CD8-positive, alpha-beta memory T cell (primary cell): ENCODE measurements at places on chromosomes 11 and 22. TPM values are rescaled to one million over a fixed set of nuclear protein-coding genes. Genes with fewer than 3 reads are reported as not detected.

GRCh38 chr22:22953791-22954190 lies 66.2 kb downstream of the IGLL5 start:
- no peak for DNase-seq

- no peak for DNase-seq
These were observed 1.5 kb downstream of the HIPK3 start for GRCh38 chr11:33258631-33259205.

DNA sequence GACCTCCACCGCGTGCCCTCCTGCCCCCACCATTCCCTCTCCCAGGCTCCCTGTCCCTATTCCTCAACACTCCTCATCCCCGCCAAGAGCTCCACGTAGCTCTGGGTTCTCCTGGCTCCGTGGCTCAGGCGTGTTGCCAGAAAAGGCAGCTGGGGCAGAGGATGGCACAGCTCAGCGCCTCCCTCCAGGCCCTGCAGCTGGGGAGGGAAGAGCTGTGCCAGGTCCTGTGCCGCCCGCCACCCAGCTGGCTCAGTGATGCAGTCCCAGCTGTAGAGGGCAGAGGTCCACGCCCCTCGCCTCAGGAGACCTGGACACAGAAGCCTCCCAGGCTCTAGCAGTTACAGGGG lies 4.2 kb downstream of the ARHGAP1 start:
- DNase-seq, result no peak

- DNase-seq, result no peak
These were observed 25.8 kb downstream of the USP35 start for GRCh38 chr11:78214331-78215194.

DNA sequence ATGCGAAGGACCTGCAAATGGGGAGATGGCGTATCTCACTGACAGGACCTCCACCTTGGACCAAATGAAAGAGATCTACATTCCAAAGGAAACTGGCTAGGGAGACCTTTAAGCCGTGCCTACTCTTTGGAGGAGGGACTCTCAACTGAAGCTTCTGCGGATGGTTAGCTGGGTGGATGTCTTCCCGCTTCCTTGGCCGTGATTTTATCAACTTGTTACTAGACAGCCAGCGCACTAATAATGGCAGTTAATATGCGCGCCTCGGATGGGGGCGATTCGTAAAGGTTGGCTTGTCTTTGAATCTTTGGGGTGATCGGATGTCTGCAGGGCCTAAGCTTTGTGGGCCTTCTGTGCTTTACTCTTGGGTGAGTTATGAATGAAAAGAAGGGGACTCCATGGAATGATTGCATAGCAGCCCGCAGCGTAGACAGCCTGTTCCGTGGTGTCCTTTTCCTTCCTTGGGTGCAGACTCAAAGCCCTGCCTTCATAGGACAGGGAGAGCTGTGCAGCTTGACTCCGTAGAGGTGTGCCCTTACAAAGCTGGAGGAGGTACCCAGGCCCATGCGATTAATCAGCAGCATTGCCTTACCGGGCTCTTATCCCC lies 1.5 kb downstream of the ZNRF3 start:
- no peak for DNase-seq

DNA sequence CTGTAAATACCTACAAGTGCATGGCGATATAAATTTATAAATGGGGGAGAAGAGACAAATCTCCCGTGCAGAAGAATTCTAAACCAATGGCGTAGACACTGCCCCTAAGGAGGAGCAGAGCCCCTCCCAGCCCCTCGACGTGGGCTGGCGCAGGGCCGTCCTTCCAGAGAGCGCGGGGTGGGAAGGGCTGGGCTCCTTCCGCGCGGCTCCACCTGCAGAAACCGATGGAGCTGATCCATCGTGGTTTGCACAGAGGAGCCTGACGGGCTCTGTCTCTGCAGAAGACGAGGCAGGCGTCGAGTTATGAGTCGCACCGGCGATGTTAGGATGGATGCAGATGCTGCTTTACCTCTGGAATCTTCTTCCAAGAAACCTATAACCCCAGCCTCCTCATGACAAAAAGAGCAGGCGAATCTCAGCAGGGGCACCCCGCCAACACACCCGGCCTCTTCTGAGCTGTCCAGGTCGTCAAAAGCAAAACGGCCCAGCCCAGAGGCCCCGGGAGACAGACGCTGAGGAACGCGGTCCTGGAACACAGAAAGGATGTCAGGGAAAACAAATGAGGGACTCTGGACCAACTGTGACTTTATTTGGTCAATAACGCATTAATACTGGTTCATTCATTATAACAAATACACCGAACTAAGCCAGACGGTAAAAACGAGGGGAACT lies 11.0 kb upstream of the B4GALNT4 start:
- no peak for DNase-seq

DNA sequence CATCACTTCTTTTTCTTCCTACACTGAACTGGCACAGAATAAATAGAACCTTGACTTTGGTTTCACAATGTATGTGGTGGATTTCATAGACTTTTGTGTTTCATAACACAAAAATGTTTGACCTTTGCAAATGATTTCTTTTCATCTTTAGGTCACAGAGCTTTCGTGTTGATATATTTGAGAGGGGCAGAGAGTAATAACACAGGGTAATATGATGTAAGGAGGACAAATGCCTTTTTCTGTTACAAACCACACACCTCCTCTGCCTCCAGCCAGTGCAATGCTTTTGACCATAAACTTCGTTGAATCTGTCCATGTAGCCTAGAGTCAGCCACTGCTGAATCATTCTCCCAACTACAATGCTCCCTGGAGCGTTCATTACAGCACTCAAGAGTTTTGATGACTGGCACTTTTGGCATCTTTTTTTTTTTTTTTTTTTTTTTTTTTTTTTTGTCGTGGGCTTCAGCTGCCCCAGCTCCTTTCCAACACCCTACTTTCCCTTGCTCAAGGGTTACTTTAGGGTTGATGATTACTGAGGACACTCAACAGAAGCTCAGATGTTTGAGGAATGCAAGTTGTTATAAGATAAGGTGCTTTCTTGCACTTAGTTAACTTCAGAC lies 11.4 kb upstream of the CAT start:
- no peak for DNase-seq

DNA sequence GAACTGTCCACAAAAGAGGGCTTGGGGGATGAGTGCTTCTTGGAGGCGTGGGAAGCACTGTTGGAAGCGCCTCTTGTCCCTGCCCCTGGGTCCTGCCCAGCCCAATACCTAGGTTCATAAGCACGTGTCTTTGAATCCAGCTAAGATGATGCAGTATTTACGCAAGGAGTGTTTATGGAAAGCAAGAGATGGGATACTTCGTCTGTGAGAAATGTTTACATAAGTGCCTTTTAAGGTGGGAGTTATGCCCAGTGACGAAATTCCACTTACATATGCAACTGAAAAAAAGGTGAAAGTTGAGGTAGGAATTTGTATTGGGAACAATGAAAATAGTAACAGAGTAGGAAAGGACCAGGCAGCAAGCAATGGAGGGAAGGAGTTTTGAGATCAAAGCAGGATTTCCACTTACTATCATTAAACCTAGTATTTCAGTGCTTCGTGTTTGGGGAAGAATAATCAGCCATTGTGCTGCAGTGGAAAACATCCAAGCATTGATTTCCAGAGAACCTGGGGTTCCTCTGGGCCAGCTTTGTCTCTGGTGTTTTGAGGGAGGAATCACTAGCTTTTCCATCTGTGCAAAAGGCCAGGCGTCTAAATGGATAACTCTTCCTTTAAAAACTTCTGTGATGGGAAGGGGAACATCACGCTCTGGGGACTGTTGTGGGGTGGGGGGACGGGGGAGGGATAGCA lies 115.3 kb upstream of the TTC12 start:
- DNase-seq, result no peak

GRCh38 chr11:92141159-92141558 lies 83.5 kb upstream of the FAT3 start:
- DNase-seq, result no peak

- DNase-seq, result no peak
These were observed 38.4 kb upstream of the PRSS23 start for GRCh38 chr11:86761978-86762377.

- DNase-seq, result no peak
These were observed 2.6 kb upstream of the PATZ1 start for GRCh38 chr22:31348766-31349165.

- DNase-seq, result no peak
These were observed 37.2 kb downstream of the FAR1 start for GRCh38 chr11:13705710-13706109.

- no peak for DNase-seq
These were observed 33.2 kb downstream of the OTOG start for GRCh38 chr11:17580271-17580670.

- no peak for DNase-seq
These were observed at the start of gene FJX1 for GRCh38 chr11:35617687-35618496. Gene FJX1 (plus strand): TSS chr11:35618460. CDS start chr11:35618637, 177 bp downstream.

VWCE gene
- polyA plus RNA-seq, result not detected

OR51B4 gene
- not detected for polyA plus RNA-seq

KCNQ1 gene
- polyA plus RNA-seq, result 5.7 TPM

ADSL gene
- 90.0 TPM for polyA plus RNA-seq

F2 gene
- polyA plus RNA-seq, result not detected

TYR gene
- polyA plus RNA-seq, result not detected

LARGE1 gene
- polyA plus RNA-seq, result 0.07 TPM

CYP2R1 gene
- polyA plus RNA-seq, result 16.5 TPM

TP53I11 gene
- 32.1 TPM for polyA plus RNA-seq

APOBEC3A gene
- not detected for polyA plus RNA-seq

BRSK2 gene
- polyA plus RNA-seq, result 0.23 TPM
